ENCODE measurements at places on chromosomes 11 and 22.

DNA sequence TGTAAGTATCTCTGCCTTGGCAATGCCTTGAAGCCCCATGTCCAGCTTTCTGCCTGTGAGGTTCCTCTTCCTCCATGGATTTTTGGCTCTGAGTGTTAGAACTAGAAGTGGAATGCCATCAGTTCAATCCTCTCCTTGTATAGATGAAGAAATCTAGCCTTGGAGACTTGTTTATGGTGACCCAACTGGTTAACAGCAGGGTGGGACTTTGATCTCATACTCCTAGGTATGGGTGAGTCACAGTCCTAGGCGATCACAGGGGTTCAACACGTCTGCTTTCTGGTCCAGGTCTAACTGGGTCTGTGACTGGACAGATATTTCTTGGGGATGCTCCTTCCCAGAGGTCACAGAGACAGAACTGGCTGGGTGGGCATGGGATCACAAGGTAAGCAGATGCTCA is 9.2 kb upstream of the MTFP1 start:
- DNase-seq, result no peak

GRCh38 chr22:49957826-49958365 is 2.7 kb upstream of the PIM3 start:
- DNase-seq, result no peak

DNA sequence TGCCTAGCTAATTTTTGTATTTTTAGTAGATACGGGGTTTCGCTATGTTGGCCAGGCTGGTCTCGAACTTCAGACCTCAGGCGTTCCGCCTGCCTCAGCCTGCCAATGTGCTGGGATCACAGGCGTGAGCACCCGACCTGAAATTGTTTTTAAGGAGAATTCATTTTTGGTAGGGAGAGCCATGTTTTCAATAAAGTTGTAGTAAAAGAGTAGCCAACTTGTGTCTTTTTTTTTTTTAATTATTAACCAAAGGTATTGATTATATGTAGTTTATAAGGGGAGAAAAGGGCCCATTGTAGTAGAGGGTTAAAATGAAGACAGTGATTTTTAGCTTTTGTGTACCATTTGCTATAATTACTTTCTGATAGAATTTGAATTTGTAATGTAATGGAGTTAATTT is 31.6 kb upstream of the HSD17B12 start:
- no peak for DNase-seq

- no peak for DNase-seq
Measured at GRCh38 chr11:11786771-11787170, 55.0 kb upstream of the USP47 start.

DNA sequence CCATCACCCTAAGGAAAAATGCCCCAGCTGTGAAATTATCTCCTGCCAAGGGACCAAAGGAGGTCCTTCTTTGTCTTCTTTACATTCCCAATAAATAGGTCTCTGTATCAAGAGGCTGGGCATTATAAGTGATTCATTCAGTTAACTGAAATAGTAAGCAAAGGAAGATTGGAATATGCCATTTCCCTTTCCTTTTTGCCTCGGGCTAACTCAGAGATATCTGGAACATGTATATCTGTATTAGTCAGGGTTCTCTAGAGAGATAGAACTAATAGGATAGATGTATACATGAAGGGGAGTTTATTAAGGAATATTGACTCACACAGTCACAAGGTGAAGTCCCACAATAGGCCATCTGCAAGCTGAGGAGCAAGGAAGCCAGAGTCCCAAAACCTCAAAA is 15.3 kb upstream of the CWF19L2 start:
- no peak for DNase-seq

DNA sequence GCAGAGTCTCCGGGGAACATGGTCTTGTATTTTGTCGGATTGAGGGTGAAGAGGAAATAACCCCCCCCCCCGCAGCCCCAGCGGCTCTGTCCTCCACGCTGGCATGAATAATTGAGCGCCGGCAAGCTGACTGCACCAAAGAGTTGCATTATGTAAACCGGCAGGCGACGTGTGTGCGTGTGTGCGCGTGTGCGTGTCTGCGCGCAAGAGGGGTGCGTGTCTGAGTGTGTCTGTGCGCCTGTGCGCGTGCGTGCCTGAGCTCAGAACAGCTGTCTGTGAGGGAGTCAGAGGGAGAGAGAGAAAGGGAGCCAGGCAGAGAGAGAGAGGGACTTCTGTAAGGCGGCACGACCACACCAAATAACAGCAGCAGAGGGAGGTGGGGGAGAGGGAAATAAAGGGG is 94.4 kb downstream of the SCN3B start:
- no peak for DNase-seq

- DNase-seq, result no peak
Measured at GRCh38 chr22:22811016-22812009, 76.3 kb upstream of the IGLL5 start.

DNA sequence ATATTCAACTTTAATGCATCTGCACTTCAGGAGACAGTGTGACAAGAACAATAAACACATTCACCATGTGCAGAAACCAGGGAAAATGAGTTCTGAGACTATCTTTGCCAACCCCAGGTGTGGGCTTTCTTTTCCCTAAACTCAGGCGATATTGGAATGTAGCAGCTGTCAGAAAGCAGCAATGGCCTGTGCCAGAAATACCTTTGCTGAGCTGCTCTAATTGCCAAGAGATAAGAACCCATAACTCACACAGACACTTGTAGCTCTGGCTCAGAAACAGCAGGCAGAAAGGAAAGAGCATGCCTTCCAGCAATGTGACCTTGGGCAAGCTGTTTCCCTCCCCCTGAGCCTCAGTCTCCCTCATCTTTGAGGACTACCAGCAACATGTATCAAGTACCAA is 77.6 kb downstream of the PLEKHA7 start:
- DNase-seq, result no peak

GRCh38 chr11:19632499-19632834 is 80.2 kb upstream of the NAV2 start:
- DNase-seq, result no peak

DNA sequence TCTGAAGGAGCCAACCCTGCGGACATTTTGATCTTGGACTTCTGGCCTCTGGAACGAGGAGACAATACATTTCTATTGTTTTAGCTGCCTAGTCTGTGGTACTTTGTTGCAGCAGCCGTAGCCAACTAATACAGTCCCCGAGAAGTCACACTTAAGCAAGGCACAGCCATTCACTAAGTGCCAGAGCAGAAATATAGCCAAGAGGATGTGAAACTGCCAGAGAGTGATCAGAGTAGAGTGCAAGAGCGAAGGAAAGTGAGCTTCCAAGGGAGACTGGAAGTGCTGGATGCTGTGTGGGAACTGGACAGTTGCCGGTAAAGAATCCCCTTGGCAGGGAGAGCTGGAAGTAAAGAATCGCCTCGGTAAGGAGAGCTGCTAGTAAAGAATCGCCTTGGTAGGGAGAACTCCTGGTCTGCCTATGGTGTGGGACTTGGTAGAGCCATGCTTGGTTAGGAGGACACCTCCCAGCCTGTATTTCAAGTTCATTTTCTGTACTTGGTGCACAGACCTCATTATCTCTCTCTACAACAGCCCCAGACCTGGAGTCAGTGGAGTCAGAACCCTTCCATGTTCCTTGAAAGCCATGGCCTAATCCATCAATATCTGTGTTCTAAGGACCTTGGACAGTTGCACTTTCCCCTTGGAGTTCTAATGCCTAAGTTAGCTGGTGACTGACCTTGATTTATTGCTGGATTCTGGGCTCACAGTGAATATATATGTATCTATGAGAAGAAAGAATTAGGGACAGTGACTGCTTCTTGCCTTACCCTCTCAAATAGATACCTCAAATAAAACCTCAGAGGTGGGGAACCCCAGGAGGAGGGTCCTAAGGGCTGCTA is 162.1 kb downstream of the LDLRAD3 start:
- no peak for DNase-seq

DNA sequence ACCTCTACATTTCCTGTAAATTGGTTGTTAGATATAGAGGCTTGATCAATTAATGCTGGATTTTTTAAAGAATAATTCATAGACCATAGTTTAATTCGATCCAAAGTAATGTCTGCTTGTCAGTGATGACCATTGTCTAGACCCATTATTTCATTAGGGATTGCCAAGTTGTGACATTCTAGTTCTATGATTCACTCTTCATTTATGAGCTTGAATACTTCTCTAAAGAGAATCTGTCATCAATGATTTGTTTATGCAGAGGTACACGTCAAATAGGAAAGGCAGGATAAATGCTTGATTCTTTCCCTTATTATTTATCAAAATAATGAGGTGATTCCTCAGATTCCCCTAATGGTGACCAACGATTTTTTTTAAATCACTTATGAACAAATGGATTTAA is 24.0 kb upstream of the ROBO3 start:
- DNase-seq, result no peak

All from GM12878 (cell line).